ENCODE measurements at places on chromosomes 5 and 9.

- DNase-seq: no peak
Observed at GRCh38 chr9:124214116-124214515, 43.6 kb upstream of the NEK6 start.

DNA sequence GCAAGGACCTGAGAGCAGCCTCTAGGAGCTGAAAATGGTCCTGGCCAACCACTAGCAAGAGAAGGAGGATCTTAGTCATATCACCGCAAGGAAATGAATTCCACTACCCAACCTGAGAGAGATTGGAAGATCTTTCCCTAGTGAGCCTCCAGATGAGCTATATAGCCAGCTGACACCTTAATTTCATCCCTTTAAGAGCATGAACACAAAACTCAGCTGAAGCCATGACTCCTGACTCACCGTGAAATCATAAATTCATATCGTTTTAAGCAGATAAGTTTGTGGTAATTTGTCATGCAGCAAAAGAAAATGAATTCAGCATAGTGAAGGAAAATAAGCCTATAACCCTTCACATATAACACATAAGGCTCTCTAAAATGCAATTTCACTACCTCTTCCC lies 23.5 kb downstream of the MAPKAP1 start:
- DNase-seq: no peak

- no peak for DNase-seq
Observed at GRCh38 chr5:176388003-176388443, 375 bp downstream of the NOP16 start.

- no peak for DNase-seq
Observed at GRCh38 chr9:4327504-4328191, 27.8 kb upstream of the GLIS3 start.

DNA sequence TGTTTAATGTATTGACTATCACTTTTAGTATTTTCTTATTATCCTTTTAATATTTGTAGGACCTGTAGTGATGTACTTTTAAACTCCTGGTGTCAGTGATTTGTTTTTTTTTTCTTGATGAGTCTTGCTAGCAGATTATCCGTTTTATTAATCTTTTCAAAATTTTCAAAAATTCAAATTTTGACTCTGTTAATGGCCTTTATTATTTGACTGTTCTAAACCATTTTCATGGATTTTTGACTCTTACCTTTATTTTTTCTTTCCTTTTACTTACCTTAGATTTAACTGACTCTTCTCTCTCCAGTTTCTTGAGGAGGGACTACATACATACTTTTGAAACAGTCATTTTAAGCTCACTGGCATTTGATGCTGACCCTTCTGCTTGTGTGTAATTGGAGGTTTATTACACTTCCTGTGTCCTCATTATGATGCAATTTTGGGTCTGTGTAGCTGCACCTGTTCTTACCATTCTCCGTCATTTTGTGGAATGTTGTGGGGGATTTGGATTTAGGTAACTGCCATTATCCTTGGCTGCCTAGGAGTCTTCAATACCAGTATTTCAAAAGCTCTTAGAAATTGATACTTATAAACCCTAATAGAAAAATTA lies 32.0 kb upstream of the EXOC3 start:
- no peak for DNase-seq

DNA sequence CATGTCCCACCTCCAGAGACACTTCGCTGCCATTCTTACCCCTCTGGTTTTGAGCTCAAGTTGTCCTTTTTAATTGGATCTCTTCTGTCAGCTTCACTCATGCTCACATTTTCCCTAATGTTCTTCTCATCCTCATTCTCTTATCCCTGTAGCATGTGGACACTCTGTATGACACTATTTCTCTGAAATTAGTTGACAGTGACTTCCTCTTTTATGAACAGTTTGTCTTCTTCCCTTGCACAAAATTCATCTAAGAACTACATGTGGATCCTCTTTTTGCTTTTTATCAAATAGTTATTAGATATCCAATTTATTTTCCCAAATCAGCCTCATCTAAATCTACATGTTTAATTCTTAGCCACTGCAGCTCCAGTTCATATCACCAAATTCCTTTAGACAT lies 676.2 kb downstream of the MAT2B start:
- no peak for DNase-seq

GRCh38 chr9:111900858-111901612 lies 4.4 kb downstream of the UGCG start:
- no peak for DNase-seq

GRCh38 chr5:122187426-122187825 lies 58.1 kb downstream of the ZNF474 start:
- peak; percentile 49 for DNase-seq

- DNase-seq: no peak
Observed at GRCh38 chr9:30280229-30280900, 2104.1 kb upstream of the ACO1 start.

- no peak for DNase-seq
Observed at GRCh38 chr5:139283252-139284166, 10.0 kb upstream of the MATR3 start.
